ENCODE measurements at places on chromosomes 5 and 9.

GRCh38 chr5:63128018-63128417 lies 549.4 kb downstream of the LRRC70 start:
- DNase-seq, result peak; percentile 24

DNA sequence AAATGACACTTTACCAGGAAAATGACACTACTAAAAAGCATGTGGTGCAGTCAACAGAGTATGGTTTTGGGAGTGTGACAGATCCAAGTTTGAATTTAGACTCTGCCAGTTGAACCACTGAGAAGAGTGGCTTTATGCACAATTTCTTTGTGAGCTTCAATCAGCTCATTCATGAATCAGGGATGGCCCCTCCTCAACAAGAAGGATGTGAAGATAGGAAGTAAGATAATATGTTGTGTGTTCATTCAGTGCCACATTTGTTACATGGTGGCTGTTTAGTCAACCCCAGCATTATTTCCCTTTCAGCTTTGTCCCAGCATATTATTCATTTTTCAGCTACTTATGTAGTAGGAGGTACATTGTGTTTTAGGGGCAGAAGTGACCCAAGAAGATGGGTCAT lies 140.1 kb downstream of the TLE4 start:
- DNase-seq, result no peak

GRCh38 chr9:137446851-137447471 lies 5.8 kb upstream of the ENTPD8 start:
- DNase-seq, result no peak

DNA sequence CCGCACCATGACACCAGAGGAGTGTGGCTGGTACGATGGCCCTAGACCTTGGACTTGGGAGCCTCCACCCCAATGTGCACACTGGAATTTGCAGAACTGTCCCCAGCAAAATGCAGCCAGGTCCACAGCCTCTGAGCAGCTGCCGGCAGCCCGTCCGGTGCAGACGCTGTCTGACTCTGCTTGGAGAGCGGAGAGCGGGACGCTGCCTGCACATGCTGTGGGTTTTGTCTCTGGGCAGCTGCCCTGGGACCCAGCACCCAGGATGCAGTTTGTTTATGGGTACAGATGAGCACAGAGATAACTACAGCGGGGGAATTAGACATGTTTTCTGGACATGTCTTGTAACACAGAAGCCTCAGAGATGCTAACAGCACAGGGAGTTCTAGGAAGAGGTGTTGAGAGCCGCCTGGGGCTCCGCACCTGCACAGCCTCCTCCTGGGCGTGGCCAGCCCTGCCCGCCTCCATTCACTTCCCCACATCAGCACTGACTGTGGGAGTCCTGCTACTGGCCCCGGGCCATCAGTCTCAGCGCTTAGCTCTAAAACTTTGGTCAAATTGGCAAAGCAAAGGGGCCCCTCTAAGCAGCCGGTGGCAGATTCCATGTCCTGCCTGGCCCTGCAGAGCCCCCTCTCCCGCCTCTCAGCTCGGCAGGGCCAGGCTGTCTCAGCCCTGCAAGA lies 159.6 kb downstream of the IRX2 start:
- DNase-seq, result no peak

GRCh38 chr5:134029156-134029555 lies 24.4 kb upstream of the VDAC1 start:
- DNase-seq, result no peak
